Placental epithelial cell (primary cell): ENCODE measurements at places on chromosomes 3 and 15. TPM values are rescaled to one million over a fixed set of nuclear protein-coding genes. Genes with fewer than 3 reads are reported as not detected.

ZKSCAN7 gene
- 13.4 and 14.9 TPM in 2 replicates for total RNA-seq

LTK gene
- under 0.01 TPM in 1 of 2 replicates, not detected in the other for total RNA-seq

NME9 gene
- total RNA-seq: under 0.01 TPM in 1 of 2 replicates, not detected in the other

GOLGA8O gene
- 0.43 TPM in 1 of 2 replicates, not detected in the other for total RNA-seq

RBPMS2 gene
- total RNA-seq: not detected in 2 replicates

PARP6 gene
- 31.9 and 36.5 TPM in 2 replicates for total RNA-seq
